ENCODE measurements at places on chromosomes 4 and X.

- DNase-seq = no peak
These were observed 4.9 kb upstream of the ABRAXAS1 start for GRCh38 chr4:83489711-83490326.

DNA sequence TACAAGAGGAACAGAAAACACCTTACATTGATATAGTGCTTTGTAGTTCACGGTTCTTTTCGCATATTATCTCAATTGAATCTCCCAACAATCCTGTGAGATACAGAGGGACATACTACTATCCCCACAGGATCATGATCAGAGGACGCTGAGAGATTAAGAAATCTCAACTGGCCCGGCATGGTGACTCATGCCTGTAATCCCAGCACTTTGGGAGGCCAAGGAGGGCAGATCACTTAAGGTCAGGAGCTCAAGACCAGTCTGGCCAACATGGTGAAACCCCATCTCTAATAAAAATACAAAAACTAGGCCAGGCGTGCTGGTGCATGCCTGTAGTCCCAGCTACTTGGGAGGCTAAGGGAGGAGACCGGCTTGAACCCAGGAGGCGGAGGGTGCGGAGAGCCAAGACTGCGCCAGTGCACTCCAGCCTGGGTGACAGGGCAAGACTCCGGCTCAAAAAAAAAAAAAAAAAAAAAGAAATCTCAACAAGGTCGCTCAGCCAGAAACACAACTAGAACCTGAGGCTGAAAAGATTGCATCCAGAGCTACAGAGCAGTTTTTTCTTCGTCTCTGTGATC, 7.4 kb downstream of the APOO start:
- no peak for DNase-seq

DNA sequence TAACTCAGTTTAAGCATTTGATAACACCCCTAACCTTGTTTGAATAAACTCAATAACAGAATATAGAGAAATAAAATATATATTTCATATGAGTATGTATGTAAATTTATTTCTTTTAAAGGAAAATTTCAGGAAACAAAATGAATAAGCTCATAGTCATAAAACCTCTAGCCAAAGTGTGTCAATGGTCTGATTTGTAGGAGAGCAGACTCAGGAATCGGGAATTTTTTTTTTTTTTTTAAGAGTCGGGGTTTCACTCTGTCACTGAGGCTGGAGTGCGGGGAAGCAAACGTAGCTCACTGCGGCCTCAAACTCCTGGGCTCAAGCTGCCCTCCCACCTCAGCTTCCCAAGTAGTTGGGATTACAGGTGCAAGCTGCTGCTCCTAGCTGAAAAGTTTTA, 2.4 kb downstream of the PKD2 start:
- no peak for DNase-seq

DNA sequence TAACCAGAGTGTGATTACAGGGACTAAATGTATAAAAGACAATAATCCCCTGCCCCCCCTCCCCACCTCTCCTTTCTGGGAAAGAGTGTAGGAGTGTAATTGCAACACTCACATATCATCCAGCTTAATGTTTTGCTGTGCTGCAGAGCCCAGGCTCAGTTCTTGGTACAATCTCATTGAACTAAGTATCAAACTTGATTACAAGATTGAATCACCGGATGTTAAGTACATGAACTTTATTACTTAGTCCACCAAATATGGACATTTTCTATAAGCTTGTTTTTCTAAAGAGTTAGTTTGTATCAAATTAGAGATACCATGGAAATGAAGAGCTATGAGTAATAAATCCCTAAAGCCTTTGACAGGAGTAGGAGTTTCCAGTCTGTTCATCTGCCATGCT, 559.1 kb downstream of the ZNF674 start:
- no peak for DNase-seq

GRCh38 chrX:114210879-114211278, 373.0 kb upstream of the HTR2C start:
- no peak for DNase-seq

GRCh38 chr4:31194823-31195222, 474.7 kb downstream of the PCDH7 start:
- no peak for DNase-seq

- peak; percentile 13 for DNase-seq
These were observed 11.0 kb upstream of the DUSP9 start for GRCh38 chrX:153635788-153636668.

- DNase-seq = peak; percentile 59
These were observed 49.6 kb downstream of the KLF8 start for GRCh38 chrX:56281789-56282188.

DNA sequence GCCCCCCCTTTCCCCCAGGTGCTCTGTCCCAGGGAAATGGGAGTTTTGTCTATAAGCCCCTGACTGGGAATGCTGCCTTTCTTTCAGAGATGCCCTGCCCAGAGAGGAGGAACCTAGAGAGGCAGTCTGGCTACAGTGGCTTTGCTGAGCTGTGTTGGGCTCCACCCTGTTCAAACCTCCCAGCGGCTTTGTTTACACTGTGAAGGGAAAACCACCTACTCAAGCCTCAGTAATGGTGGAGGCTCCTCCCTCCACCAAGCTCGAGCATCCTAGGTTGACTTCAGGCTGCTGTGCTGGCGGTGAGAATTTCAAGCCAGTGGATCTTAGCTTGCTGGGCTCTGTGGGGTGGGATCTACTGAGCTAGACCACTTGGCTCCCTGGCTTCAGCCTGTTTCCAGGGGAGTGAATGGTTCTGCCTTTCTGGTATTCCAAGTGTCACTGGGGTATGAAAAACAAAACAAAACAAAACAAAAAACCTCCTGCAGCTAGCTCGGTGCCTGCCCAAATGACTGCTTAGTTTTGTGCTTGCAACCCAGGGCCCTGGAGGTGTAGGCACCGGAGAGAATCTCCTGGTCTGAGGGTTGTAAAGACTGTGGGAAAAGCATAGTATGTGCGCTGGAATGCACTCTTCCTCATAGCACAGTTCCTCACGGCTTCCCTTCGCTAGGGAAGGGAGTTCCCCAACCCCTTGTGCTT, 41.7 kb downstream of the ITM2A start:
- DNase-seq = peak; percentile 58

DNA sequence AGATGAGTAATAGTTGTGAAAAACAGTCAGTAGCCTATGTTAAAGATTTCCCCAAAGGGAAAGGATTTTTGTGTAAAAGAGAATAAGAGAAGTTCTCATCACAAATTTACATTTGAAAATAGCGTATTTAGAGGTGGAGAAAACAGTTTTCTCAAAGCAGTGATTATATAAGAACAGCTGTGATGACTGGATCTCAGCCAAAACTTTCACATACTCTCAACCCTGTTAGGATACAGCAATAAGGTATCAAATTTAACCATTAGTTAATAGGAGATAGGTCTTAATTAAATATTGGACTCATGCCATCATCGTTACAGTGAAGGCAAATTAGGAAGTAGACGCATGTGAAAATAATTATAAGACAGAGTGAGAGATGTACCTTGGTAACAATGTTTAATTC, 622.7 kb downstream of the PCDH18 start:
- DNase-seq = no peak

- peak; percentile 2 for DNase-seq
These were observed 109.5 kb downstream of the FRAS1 start for GRCh38 chr4:78166622-78167021.

GRCh38 chr4:73277201-73277600, 18.6 kb upstream of the ANKRD17 start:
- no peak for DNase-seq

GRCh38 chrX:39931529-39932282, 166.1 kb downstream of the BCOR start:
- no peak for DNase-seq

- no peak for DNase-seq
These were observed 185.0 kb upstream of the GPRIN3 start for GRCh38 chr4:89492581-89493071.

DNA sequence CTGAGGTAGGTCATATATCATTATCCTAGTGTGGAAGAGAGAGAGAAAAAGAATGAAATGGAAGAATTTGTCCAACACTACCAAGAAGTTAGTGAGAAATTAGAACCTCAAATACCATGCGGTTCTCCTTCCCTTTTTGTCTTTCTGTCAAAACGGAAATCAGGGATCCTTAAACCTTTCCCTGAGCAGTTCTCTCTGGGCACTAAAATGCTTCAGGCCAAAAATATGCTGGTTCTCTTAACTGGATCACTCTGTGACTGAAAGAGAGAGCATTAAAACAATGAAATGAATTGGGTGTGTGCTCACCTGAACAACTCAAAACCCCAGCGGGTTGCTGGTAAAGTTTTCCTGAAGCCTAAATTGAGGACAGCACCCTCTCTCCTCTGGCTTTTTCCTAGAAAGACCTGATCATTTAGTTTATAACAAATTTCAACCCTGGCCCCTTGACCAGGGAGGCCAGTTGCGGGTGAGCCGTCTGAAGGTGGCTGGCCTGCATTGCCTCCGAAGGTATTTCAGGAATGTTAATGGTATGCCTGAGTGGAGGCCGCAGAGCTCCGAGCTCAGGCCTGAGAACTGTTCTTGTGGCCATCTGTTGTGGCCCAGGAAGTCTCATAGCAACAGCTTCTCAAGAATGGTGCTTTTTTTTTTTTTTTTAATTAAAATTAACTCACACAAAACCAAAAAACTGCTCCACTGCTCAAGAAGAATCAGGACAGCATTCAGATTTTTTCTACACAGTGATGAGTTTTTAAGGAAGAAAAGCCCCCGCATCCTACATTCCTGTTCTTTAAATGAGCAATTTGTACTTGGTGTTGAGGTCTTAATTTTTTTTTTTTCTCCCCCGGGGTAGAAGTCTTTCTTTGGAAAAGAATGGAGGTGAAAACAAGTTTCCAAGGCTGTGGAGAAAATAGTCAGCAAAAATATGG, 155.1 kb downstream of the SHROOM3 start:
- DNase-seq = no peak

DNA sequence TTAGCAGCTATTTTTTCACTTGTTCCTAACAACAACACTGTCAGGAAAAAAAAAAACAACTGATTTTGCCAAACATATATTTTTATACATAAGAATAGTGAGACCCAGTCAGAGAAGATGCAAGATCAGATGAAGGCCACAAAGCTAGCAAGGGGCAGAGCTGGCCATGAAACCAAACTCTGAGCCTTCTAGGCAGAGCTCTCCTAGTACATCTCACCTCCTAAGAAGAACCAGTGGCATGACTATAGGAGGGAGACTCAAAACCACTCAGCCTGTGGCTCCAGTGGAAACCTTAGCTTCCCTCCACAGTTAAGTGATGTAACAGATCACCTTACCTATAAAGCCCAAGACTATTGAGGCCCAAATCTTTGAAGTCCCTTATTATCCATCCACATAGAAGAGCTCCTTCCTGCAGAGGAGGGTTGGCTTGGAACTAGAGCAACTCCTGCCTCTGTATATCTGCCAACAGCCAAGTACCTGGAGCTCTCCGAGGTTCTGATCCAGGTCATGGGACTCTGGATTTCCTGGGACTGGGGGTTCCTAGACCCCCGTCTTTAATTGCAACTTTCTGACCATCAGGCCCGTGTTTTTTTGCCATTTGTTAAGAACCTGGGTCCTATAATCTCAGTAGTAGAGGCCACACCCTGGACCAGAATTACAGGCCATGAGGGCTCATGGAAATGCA, 136.5 kb downstream of the SH3KBP1 start:
- DNase-seq = no peak

GRCh38 chr4:1851575-1852410, 4.2 kb downstream of the LETM1 start:
- DNase-seq = no peak

DNA sequence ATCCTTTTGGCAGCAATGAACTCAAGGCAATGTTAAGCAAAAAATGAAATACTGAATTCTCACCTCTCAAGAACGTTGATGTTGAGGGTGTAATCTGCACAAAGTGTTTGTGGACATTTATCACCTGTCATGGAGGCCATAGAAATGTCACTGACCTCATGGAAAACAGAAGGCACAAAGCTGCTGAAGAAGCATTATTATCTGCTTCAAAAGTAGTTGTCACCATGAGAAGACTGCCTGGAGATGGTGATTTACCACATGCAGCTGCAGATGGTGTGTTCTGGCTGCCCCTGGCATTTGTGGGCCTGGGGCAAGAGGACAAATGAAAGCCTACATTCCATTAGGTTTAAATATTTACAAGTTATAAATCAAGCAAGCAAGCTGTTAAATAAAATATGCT, 116.8 kb upstream of the RPS6KA3 start:
- no peak for DNase-seq
